Lung (tissue), 17 donors: ENCODE measurements at places on chromosomes 16 and 17. TPM values are rescaled to one million over a fixed set of nuclear protein-coding genes. Genes with fewer than 3 reads are reported as not detected.

DNA sequence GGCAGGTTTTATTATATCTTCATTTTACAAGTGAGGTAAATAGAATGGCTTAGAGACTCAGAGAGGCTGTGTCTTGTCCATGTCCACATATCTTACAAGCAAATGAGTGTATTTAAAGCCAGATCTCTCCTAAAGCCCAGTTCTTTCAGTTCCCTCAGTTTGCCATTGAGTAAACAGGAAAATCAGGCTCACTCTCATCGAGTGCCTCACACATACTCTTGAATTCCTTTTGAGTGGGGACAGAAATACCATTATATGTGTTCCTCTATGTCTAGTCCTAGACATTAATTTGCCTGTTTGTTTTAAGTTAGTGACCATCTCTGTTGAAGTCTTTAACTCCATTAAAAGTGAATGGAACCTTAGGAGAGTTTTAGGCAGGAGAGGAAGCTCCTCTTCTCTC is 40.1 kb downstream of the BPTF start:
- no peak for DNase-seq

- no peak for DNase-seq
Measured at GRCh38 chr17:76929601-76930000, 61.4 kb downstream of the MGAT5B start.

- DNase-seq = no peak
Measured at GRCh38 chr17:77646046-77646430, 312.5 kb upstream of the TNRC6C start.

GRCh38 chr16:47359478-47359877 is 101.4 kb downstream of the ITFG1 start:
- peak; percentile 15 for DNase-seq

- no peak for DNase-seq
Measured at GRCh38 chr16:81755915-81756614, 23.0 kb upstream of the PLCG2 start.

- DNase-seq = no peak
Measured at GRCh38 chr16:58109330-58109729, 19.9 kb downstream of the CFAP20 start.

DNA sequence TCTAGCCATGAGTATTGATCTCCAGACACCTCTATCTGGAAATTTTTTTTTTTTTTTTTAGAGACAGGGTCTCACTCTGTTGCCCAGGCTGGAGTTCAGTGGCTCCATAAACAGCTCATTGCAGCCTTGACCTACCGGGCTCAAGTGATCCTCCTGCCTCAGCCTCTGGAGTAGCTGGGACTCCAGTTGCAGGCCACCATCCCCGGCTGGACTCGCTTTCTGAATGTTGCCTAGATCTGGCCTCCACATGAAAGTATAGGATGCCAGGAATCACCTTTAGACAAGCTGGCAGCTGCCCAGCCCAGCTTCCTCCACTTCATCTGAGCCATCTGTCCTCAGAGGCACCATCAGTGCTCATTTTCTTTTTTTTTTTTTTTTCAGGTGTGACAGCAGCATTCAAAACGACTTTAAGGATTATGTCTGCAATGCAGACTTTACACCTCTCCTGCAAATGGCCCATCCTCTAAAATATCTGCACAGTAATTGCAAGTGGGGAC is 6.4 kb upstream of the PRR14 start:
- no peak for DNase-seq

GRCh38 chr17:77880711-77881450 is 77.6 kb upstream of the TNRC6C start:
- no peak for DNase-seq

DNA sequence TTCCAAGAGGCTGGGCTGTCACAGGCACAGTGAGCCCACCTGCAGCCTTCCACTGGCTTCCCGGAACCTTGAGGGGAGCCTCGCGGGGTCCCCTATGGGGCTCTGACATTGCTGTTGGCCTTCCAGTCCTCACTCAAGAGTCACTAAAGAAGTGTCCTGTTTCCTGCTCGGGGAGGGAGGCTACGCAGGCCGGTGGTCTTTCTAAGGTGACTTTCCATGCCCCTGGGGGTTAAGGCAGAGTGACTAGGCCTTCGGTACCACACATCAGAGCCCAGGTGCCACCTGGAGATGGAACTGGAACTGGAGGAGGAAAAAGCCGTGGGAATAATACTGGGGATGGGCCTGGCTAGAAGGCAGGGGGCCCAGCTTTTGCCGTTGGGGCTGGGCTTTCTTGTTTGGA is 72.1 kb downstream of the IL21R start:
- no peak for DNase-seq

DNA sequence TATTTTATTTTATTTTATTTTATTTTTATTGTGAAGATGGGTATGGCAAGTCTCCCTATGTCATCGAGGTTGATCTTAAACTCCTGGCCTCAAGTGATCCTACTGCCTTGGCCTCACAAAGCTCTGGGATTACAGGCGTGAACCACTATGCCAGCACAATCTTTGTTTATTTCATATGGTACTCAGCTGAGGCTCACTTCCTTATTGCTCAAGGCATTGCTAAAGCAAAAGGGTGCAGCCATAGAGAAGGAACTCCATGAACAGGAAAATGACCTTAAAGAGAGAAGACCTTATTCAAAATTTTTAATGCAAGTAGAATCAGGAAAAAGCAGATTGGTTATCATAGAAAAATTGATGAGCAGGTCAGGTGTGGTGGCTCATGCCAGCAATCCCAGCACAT is 110.6 kb upstream of the RBBP6 start:
- DNase-seq = no peak

DNA sequence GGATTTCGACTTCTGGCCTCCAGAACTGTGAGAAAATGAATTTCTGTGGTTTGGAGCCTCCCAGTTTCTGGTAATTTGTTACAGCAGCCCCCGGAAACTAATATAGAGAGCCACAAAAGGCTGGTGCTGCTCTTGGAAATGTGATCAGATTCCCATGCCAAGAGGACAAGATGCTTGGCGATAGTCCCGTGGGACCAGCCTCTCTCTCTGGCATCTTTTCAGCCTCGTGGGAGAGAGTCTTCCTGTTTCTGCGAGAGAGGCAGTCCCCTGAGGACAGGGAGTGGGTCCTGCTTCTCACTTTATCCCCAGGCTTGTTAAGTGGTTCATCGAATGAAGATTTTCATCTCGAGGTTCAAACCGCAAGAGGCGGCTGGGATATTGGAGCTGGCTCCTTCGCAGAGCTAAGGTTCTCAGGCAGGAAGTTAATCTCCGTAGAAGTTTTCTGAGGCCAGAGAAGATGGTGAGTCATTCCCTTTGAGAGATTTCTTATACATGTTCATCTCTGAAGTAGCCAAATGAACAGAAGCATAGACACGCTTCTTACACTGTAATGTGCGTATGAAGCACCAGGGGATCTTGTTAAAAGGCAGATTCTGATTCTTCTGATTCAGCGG is 211.6 kb upstream of the SDK2 start:
- no peak for DNase-seq

DNA sequence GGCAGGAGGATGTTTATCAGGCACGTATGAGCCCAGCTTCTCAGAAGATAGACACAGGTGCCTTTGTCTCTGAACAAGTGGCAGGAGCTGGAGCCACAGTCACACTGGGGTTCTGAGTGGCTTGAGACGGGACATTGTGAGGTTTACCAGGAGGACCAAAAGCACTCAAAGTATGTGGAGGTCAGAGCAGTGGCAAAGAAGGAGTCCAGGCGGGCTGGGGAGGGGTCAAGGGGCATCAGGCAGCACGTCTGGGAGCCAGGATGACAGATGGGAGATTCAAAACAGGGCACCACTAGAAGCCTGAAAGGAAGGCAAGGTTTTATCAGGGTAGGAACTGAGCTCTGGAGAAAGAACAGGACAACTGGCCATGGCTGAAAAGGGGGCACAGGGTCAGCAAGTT is 67.2 kb upstream of the MARCHF10 start:
- no peak for DNase-seq

DNA sequence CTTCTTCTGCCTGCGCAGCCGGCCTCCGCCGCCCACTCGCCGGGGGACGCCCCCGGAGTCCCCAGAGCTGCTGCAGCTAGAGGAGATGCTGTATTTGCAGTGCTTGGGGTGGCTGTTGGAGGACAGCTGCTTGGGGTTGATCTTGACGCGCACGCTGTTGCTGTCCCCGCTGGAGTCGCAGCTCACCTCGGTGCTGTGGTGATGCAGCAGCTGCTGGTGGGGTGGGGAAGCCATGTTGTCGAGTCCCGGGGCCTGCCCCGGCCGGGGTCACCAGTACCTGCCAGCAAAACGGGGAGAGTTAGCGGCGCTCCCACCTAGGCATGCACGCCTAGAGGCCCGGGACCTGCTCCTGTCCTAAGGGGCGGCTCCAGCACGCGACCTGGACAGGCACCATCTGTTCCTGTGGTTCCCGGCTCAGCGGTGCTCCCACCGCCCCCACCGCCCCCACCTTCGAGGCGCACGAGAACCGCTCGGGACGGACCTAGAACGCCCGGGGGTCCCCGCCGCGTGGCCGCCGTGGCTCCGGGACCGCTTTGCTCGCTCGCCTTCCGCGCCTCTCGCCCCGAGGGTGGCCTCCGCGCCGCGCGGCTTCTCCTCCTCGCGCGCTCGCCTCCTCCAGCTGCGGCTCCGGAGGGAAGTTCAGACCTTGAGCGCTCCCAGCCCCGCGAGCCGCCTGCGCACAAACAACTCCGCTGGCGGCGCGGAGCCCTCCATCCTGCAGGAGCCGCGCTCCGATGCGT is 863 bp downstream of the ADCY9 start:
- peak; percentile 61 for DNase-seq

GRCh38 chr17:73679476-73679875 is 35.2 kb upstream of the SDK2 start:
- peak; percentile 54 for DNase-seq

- DNase-seq = no peak
Measured at GRCh38 chr17:65060631-65061254, 4.2 kb upstream of the GNA13 start.

GRCh38 chr17:38844261-38844757 is 9.2 kb downstream of the RPL23 start:
- no peak for DNase-seq

DNA sequence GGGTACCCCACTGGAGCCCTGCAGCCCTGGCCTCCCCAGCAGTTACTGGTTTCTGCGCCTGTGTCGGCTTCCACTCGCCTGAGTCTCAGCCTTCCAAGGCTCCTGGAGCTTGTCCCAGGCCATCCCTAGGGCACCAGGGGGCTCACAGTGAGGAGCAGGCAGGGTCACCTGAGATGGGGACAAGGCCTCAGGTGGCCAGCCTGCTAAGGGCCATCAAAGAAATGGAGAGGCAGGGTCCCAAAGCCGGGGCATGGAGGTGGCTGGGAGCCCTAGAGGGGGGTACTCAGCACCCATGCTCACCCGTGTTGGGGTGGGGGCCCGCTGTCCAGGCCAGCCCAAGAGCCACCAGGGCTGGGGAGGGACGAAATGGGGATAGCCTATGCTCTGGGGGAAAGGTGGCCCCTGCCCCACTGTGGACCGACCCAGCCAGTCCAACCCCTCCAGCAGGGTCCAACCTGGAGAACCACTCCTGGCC is 1.3 kb downstream of the FASN start:
- no peak for DNase-seq

GRCh38 chr16:57413301-57413730 is 8.7 kb downstream of the CCL17 start:
- no peak for DNase-seq

- no peak for DNase-seq
Measured at GRCh38 chr17:79305376-79305767, 230.7 kb downstream of the ENGASE start.

GRCh38 chr17:263773-264172 is 82.3 kb upstream of the DOC2B start:
- no peak for DNase-seq

DNA sequence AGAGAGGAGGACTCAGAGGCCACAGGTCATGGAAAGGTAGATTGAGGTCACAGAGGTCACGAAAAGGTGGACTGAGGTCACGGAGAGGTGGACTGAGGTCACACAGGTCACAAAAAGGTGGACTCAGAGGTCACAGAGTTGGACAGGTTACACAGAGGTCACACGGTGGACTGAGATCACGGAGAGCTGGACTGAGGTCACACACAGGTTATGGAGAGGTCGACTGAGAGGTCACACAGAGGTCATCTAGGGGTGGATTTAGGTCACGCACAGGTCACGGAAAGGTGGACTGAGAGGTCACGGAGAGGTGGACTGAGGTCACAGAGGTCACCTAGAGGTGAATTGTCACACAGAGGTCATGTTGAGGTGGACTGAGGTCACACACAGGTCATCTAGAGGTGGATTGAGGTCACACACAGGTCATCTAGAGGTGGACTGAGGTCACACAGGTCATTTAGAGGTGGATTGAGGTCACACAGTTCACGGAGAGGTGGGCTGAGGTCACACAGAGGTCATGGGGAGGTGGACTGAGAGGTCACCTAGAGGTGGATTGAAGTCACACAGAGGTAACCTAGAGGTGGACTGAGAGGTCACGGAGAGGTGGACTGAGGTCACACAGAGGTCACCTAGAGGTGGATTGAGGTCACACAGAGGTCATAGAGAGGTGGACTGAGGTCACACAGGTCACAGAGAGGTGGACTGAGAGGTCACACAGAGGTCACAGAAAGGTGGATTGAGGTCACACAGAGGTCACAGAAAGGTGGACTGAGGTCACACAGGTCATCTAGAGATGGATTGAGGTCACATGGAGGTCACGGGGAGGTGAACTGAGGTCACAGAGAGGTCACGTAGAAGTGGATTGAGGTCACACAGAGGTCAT is 26.7 kb upstream of the JPT2 start:
- DNase-seq = peak; percentile 56

- DNase-seq = no peak
Measured at GRCh38 chr17:50725769-50726655, 6.6 kb downstream of the LUC7L3 start.

GRCh38 chr17:82804442-82805191 is 35.2 kb downstream of the ZNF750 start:
- peak; percentile 24 for DNase-seq

GRCh38 chr17:46942441-46943217 is 19.7 kb downstream of the GOSR2 start:
- DNase-seq = peak; percentile 73

DNA sequence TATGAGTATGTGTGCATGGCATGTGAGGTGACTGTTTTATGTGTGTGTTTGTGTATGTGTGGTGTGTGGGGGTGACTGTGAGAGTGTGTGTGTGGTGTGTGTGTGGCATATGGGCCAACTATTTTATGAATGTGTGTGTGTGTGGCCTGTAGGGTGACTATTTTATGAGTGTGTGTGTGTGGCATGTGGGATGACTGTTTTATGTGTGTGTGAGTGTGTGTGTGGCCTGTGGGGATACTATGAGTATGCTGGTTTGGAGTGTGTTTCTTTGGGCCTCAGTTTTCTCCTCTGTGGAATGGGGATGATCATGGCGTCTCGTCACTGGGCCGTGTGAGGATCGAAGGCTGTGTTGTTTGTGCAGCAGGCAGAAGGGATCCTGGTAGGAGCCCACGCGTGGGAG is 152.1 kb upstream of the PLCG2 start:
- no peak for DNase-seq

PRCD gene
- total RNA-seq = 11.3 TPM

EME1 gene
- total RNA-seq = 1.5 TPM

MEIOB gene
- total RNA-seq = not detected

ZG16B gene
- total RNA-seq = 6.1 TPM

NXN gene
- 57.7 TPM for total RNA-seq

MYH1 gene
- not detected for total RNA-seq

CCL1 gene
- not detected for total RNA-seq

TAT gene
- not detected for total RNA-seq

SLC2A4 gene
- 1.2 TPM for total RNA-seq

ATAD5 gene
- 4.8 TPM for total RNA-seq

RGS9 gene
- 3.0 TPM for total RNA-seq

CD300LB gene
- total RNA-seq = 1.2 TPM

ORC6 gene
- total RNA-seq = 5.6 TPM

MMP2 gene
- 291 TPM for total RNA-seq
